ENCODE measurements at places on chromosomes 16 and 17.

DNA sequence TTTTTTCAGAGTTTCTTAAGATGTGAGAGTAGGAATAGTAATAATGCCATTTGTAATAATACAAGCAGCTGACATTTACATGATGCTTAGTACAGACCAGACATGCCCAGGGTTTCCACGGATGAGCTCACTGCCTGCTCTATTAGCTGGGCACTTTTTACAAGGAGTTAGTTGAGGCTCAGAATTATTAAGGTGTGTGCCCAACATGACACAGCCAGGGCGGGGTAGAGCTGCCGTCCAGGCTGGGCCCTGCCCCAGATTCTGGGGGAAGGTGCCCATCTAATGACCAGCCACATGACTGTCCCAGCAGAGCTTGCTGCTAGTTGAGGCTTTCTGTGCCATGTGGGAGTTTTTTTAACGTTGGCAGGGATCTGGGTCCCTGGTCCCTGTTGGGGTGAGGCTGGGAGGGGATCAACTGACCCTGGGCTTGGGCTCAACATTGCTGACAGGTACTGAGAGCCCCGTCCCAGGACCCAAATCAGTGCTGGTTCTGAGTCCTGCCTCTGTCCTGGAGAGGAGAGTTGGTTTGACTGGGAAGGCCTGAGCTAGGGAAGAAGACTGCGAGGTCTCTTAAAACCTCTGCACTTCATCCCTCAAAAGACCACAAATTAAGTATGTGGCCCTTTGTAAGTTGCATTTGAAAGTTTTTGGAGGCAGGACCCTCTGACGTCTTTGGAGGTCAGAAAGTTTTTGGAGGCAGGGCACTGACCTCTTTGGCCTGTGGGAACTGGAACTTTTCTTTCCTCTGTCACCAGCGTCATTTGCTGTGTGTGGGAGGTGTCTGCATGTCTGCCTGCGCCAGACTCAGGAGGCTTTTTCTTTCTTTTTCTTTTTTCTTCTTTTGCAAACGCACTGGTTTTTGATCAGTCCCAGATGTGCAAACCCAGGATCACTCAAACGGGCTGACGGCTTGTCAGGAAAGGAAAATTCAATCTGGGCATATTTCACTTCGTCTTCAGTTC is 2.2 kb downstream of the CRISPLD2 start:
- DNase-seq, result no peak

DNA sequence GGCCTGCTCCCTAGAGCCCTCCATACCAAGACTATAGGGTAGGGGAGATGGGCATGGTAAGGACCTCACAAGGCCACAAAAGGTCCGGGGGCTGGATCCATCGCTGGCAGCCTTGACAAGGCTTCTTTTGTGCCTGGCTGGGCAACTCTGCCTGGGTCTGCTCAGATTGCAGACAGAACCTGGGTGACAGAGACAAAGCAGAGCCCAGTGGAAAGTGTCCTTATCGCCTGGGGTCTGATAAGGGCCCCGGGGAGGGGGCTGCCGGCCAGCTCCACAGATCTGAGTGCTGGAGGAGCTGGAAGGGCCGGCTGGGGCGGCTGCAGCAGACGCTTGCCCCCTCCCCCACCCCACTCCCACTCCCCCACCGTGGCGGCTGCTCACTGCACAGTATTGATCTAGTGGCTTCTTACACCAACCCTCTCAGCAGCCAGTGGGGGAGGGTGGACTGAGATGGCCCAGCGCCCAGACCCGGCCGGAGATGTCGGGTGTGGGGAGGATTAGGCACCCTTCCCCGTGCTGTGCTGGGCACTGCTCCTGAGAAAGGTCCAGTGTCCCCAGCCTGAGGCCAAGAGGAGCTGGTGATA is 7.2 kb downstream of the MMP15 start:
- no peak for DNase-seq

GRCh38 chr16:86287664-86288201 is 222.6 kb upstream of the FOXF1 start:
- no peak for DNase-seq

DNA sequence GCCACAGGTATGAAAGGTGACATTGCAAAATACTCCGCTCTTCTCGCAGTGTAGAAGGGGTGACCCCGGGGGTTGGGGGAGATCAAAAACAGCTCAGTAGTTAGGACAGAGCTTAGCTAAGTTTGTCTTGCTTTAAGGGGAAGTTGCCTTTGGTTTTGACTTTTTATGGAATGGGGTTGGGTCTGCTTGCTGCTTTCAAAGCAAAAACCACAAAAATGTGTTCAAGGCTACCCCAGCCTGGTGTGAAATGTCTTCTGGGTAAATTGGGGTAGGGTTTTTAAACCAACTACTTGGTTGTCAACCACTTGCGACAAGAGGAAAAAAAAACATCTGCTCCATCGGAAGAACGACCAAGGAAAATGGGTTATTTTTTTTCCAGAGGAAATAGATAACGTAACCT is 6.2 kb downstream of the FUS start:
- DNase-seq, result no peak

- DNase-seq, result no peak
Measured at GRCh38 chr16:58485184-58485887, 14.6 kb upstream of the NDRG4 start.

DNA sequence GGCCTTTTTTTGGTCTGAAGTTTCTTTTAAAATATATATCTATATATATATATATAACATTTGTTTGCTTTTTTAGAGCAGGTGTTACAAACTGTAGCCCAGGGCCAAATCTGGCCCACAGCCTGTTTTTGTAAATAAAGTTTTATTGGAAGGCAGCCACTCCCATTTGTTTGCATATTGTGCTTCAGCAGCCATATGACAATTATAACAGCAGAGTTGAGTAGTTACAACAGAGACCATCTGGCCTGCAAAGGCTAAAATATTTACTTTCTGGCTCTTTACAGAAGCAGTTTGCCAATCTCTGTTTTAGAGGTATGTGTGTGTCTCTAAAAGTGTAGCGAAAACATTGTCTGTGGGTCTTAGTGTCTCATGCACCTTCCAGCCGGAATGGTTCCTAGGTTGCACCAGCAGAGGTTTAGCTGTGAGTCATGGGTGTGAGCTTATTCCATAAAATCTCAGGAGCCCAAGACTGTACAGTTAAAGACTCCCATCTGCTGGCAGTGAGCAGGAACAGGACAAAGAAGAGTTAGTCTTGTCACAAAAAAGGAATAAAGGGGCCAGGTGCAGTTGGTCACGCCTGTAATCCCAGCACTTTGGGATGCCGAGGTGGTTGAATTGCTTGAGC is 23.8 kb downstream of the LCMT1 start:
- no peak for DNase-seq

GRCh38 chr17:68195667-68196393 is 52.0 kb upstream of the AMZ2 start:
- DNase-seq, result no peak

DNA sequence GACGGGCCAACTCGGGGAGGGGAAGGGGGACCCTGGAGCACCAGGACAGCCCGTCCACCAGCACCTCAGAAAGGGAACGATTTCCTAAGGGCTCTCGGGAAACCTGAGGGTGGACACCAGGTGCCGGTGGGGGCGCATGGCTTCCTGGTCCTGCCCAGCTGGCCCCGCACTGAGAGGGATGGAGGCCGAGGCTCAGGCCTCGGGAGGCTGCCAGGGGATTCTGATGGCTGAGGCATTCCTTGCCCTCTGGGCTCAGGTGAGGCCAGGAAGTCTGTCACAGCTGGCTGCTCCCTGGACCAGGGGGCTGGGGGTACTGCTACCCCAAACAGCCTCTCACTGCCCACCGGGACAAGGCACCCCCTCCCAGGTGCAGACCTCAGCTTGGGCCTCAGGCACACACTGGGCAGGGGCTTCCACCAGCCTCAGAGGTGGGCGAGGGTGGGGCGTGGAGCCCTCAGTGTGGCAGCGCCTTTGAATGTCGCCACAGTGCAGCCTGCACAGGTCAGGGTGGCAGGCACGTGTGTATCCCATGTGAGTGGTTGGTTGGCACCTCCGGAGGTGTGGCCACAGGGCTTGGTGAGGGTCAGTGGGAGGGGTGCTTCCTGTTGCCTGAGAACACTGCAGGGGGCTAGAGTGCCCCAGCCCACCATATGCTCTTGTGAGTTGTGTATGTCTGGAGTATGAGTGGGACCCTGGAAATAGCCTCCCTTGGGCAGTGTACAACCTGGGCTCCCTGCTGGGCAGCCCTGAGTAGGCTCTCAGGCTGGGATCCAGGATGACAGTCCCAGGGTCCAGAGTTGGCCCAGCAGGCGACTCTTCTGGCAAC is 3.9 kb upstream of the FSCN2 start:
- DNase-seq, result no peak

- no peak for DNase-seq
Measured at GRCh38 chr17:4032738-4033137, 68.5 kb upstream of the ATP2A3 start.

- no peak for DNase-seq
Measured at GRCh38 chr16:85435286-85435685, 177.8 kb upstream of the GSE1 start.

DNA sequence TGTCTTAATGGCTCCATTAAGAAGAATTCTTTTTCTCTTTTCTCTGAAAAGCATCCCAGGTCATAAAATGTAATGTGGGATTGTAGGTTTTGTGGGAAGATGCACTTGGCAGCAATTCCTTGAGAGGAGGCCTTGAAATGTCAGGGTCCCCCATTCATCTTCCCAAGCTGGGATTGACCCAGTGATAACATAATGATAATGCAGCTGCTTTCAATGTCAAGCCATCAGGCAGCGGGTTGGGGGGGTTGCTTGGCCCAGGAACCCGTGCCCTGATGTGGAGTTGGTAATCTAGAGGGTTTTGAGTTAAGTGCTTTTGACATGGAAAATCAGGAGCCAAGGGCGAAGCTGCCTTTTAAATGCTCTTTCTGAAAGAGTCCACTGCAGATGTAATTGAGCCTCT is 484.0 kb downstream of the WWOX start:
- no peak for DNase-seq

DNA sequence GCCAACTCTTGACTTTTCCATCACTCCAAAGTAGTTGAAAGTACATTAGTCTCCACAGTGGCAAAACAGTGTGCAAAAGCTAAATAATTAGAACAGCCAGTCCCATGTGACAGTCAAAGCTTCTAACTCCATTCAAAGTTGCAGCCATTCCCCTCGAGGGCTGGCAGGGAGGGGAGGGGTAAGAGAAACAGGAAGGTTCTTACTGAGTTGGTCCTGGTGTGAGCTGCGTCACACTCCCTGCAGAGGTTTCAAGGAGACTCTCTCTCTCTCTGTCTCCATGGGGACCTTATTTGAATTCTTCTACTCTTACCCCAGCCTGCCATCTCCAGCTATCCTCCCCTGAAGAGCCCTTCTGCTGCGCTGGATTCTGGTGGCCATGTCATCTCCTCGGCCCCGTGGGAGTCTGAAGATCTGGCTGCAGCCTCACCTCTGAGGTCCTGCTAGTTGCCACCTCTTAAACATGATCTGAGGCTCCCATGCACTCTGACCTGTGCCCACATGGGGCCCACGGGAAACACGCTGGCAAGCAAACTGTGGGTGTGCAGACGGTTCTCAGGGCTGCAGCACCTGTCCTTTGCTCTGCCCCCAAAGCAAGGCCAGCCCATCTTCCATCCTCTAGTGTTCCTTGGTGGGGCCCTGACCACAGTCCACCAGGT is 23.3 kb upstream of the STH start:
- DNase-seq, result no peak

- DNase-seq, result no peak
Measured at GRCh38 chr17:11241611-11242226, 706 bp downstream of the SHISA6 start.

- no peak for DNase-seq
Measured at GRCh38 chr16:50531901-50532300, 16.3 kb upstream of the NKD1 start.

- no peak for DNase-seq
Measured at GRCh38 chr17:47120521-47121095, 68.5 kb downstream of the CDC27 start.

DNA sequence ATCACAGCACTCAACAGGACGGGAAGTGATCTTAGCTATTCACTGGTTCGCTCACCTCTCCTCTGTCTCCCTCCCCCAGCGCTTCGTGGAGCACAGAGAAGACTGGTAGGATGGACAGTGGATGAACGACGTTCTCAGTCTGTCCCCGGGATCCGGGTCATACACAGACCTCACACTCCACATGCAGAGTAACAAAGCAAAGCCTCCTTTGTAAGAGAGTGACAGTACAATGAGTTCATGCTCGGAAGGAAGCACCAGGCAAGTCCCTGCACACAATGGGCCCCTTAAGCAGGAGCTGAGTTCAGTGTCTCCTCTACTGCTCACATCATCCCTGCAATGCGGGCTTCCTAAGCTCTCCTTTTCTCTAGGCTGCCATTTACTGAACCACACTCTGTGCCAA is 356.9 kb downstream of the C16orf95 start:
- DNase-seq, result no peak

DNA sequence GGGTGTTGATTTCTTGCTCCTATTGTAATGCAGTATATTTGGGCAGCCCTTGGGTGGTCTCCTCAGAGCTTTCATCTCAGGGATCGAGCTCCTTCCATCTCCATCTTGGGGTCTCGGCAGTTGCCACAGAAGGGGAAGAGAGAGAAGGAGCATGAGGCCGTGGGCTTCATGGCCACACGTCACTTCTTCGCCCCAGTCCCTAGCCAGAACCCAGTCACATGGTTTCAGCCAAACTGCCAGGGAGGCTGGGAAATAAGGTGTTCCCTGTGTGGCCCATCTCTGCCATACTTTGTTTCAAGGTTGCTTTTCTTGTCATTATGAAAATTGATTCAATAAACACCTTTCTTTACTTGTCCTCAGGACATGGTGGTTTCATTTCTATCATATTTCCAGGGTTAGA is 68.4 kb upstream of the NKD1 start:
- DNase-seq, result no peak

DNA sequence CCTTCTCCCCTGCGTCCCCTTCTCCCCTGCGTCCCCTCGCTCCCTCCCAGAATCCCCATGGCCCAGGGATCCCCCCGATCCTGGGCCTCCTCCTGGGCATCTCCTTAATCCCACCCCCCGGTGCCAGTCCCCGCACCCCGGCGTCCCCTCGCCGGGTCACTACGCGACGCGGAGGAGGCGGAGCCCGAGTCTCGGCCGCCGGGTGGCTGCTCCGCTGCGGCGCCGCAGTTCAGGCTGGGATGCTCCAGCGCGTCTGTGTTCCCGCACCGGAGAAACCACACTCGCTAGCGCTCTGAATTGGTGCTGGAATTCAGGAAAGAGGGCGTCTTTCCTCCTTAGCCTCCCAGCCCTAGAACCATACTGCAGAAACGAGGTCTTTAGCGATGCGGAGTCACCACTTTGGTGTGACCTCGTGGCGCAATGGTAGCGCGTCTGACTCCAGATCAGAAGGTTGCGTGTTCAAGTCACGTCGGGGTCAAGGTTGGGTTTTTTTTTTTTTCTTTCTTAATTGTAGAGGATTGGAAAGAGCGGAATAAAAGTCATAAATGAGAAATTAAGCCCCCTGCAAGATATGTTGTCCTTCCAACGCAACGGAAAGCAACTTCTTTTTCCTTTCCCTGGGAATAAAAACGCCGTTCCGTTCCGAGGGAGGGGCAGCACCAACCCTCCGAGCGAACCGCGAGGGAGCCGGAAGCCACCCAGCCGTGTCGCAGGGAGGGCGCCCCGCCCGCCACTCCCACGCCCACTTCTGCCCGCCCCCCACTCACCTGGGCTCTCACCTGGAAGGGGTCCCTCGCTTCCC is 25.7 kb upstream of the SLC47A1 start:
- DNase-seq, result peak; percentile 80
